Spleen (tissue), 13 donors: ENCODE measurements at places on chromosomes 3 and 15. TPM values are rescaled to one million over a fixed set of nuclear protein-coding genes. Genes with fewer than 3 reads are reported as not detected.
A peak's percentile ranks its signal among the peaks of the same experiment; 100 is the strongest.

The HCLS1 gene
- 501 TPM for total RNA-seq

The ITPKA gene
- 0.17 TPM for total RNA-seq

The CYP11A1 gene
- 4.8 TPM for total RNA-seq

The ALPK3 gene
- 0.72 TPM for total RNA-seq

The SGO1 gene
- total RNA-seq = 3.4 TPM

The FHIT gene
- total RNA-seq = 11.0 TPM

The CISH gene
- total RNA-seq = 9.1 TPM

The TRH gene
- total RNA-seq = 0.22 TPM

The SNRPN gene
- total RNA-seq = 85.7 TPM

The TMEM44 gene
- total RNA-seq = 11.5 TPM

The MKRN2 gene
- 17.8 TPM for total RNA-seq

DNA sequence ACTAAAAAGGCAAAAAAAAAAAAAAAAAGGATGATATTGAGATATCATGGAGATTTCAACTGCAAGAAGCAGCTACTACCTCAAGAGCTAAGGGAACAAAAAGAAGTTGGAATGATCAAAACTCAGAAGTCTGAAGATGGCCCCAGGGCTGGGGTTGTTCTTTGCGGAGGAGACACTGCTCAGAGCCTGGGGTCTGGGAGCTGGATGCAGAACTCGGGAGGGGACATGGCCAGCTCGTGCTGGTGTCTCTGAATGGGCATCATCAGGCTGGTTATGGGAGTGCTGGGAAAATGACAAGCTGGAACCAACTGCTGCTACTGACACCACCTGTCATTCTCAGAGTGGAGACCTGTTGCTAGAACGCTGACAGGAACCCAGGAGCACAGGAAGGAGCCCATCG lies 14.2 kb upstream of the ADIPOQ start:
- H3K4me3 ChIP-seq = no peak overlapping the region
- DNase-seq = no peak
- H3K27me3 ChIP-seq = peaks cover 74% of the 10 kb centered on the region

- no peak overlapping the region for H3K4me3 ChIP-seq
- H3K27ac ChIP-seq = peak overlapping the region; percentile 23
- DNase-seq = no peak
- H3K4me1 ChIP-seq = no peaks in the 10 kb centered on the region
- no peaks in the 10 kb centered on the region for H3K27me3 ChIP-seq
Measured at GRCh38 chr3:95705786-95706418, 1108.5 kb upstream of the EPHA6 start.

DNA sequence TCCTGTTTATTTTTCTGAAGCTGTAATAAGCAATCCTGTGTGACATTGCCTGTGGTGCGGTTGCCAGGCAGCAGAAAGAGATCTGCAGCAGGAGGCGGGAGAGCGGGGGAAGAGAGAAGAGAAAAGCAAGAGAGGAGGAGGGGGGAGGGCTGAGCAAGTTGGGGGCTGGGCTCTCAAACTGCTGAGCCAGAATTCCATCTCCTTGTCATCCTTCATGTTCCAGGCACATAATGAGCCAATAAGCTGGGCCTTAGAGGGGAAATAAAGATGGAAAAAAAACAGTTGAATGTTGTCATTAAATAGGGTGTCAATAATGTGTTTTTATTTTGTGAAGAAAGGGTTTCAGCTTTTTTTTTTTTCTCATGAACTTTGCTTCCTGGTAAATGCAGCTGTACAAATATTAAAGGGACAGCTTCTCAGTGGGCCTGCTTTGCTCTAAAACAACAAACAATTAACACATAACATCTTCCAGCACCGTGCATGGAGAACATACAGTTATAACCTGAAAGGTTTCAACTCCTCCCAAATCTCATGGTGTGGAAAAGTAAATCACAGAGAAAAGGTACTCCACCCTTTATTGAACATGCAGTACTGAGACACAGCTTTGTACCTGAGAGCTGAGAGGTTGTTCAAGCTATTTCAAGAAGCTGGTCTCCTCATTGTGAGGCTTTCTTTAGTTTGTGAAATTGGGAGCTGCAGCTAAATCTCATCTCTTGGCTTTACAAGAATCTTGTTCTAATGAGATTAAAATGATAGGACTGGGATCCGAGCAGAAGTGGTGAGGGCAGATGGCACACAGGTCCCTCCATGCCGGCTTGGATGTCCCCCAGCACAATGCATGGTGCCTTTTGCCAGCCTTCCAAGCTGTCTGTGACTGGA lies 451.1 kb upstream of the KCNMB2 start:
- no peaks in the 10 kb centered on the region for H3K36me3 ChIP-seq
- peak overlapping the region; percentile 14 for H3K27ac ChIP-seq
- H3K27me3 ChIP-seq = no peaks in the 10 kb centered on the region
- H3K4me1 ChIP-seq = peaks cover 34% of the 10 kb centered on the region

GRCh38 chr15:89379818-89380217 lies 45.2 kb upstream of the POLG start:
- no peak overlapping the region for H3K27ac ChIP-seq
- DNase-seq = peak; percentile 28
- no peaks in the 10 kb centered on the region for H3K36me3 ChIP-seq
- H3K4me3 ChIP-seq = no peak overlapping the region
- H3K4me1 ChIP-seq = peaks cover 28% of the 10 kb centered on the region
- H3K27me3 ChIP-seq = peaks cover 96% of the 10 kb centered on the region

- peaks cover 21% of the 10 kb centered on the region for H3K27me3 ChIP-seq
- DNase-seq = no peak
- no peak overlapping the region for H3K27ac ChIP-seq
- no peak overlapping the region for H3K4me3 ChIP-seq
- H3K4me1 ChIP-seq = no peaks in the 10 kb centered on the region
Measured at GRCh38 chr15:41218851-41219250, 11.7 kb downstream of the EXD1 start.

- no peak overlapping the region for H3K4me3 ChIP-seq
- DNase-seq = no peak
- H3K36me3 ChIP-seq = no peaks in the 10 kb centered on the region
Measured at GRCh38 chr3:112355307-112355687, 22.3 kb downstream of the CD200 start.

GRCh38 chr15:98718426-98719136 lies 70.2 kb downstream of the IGF1R start:
- no peak overlapping the region for H3K27ac ChIP-seq
- H3K27me3 ChIP-seq = no peaks in the 10 kb centered on the region
- no peaks in the 10 kb centered on the region for H3K36me3 ChIP-seq
- no peak for DNase-seq
- H3K4me1 ChIP-seq = peaks cover 33% of the 10 kb centered on the region

DNA sequence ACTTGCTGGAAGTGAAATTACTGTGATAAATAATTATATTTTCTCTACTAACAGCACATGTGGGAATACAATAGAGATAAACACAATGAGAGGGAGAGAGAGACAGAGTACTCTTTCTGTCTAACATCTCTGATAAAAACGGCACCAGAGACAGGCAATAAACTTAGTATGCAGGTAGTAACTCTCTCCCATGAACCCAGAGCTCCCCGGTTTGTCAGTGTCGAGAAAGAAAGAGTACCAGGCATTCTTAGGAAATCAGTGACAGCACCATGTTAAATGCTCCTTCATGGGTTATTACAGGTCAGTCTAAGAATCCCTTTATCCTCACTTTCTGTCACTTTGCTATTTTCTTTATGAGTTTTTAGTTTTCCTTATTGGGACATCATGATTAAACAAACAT lies 110.7 kb upstream of the EPHA3 start:
- no peaks in the 10 kb centered on the region for H3K4me1 ChIP-seq
- H3K27ac ChIP-seq = no peak overlapping the region
- no peaks in the 10 kb centered on the region for H3K36me3 ChIP-seq

DNA sequence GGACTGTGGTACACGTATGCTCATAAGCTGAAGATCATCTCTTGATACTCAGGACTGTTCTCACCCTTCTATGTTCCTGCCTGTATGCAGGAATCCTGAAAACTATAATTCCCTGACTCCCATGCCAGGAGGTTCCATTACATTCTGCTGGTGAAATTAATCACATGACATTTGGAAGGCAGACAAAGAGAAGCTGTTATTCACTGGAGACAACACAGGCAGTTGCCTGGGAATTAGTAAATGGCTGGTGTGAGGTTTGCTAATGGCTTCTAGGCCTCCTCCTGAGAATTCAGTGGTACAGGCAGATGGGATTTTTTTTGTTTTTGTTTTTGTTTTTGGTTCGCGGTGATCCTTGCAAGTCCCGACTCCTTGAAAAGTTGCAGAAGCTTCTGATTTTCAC lies 91.4 kb downstream of the CTNNB1 start:
- no peak for DNase-seq
- H3K4me3 ChIP-seq = no peak overlapping the region
- no peaks in the 10 kb centered on the region for H3K4me1 ChIP-seq
- no peaks in the 10 kb centered on the region for H3K36me3 ChIP-seq
- no peak overlapping the region for H3K27ac ChIP-seq

GRCh38 chr15:25391971-25392721 lies 46.7 kb downstream of the UBE3A start:
- H3K36me3 ChIP-seq = no peaks in the 10 kb centered on the region
- H3K4me1 ChIP-seq = peaks cover 13% of the 10 kb centered on the region
- no peaks in the 10 kb centered on the region for H3K27me3 ChIP-seq
- no peak for DNase-seq
- H3K4me3 ChIP-seq = no peak overlapping the region
- H3K27ac ChIP-seq = no peak overlapping the region

GRCh38 chr3:143429628-143430514 lies 310.3 kb downstream of the CHST2 start:
- H3K27ac ChIP-seq = no peak overlapping the region
- DNase-seq = no peak
- H3K27me3 ChIP-seq = no peaks in the 10 kb centered on the region
- no peak overlapping the region for H3K4me3 ChIP-seq
- H3K4me1 ChIP-seq = peaks cover 47% of the 10 kb centered on the region

DNA sequence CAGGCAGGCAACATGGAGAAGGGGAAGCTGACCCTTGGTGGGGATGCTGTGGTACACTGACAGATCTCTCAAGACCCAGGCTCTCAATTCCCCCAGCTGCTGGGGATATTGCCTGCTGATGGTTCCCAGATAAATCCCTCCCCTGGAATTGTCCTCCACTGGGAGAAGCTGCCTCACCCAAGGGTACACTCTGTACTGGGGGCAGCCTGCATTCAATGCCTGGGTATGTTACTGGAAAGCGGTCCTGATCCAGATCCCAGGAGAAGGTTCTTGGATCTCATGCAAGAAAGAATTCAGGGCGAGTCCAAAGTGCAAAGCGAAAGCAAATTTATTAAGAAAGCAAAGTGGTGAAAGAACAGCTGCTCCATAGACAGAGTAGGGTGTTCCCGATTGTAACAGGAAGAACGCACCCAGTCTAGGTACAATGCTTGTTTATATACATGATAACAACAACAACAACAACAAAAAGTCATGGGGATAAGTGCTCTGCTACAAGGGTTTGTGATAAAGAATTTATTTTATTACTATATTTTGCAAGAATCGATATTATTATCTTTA lies 591.5 kb upstream of the ADAMTS9 start:
- H3K27me3 ChIP-seq = no peaks in the 10 kb centered on the region
- no peak overlapping the region for H3K4me3 ChIP-seq
- DNase-seq = no peak
- H3K4me1 ChIP-seq = no peaks in the 10 kb centered on the region
- H3K27ac ChIP-seq = no peak overlapping the region
- no peaks in the 10 kb centered on the region for H3K36me3 ChIP-seq

DNA sequence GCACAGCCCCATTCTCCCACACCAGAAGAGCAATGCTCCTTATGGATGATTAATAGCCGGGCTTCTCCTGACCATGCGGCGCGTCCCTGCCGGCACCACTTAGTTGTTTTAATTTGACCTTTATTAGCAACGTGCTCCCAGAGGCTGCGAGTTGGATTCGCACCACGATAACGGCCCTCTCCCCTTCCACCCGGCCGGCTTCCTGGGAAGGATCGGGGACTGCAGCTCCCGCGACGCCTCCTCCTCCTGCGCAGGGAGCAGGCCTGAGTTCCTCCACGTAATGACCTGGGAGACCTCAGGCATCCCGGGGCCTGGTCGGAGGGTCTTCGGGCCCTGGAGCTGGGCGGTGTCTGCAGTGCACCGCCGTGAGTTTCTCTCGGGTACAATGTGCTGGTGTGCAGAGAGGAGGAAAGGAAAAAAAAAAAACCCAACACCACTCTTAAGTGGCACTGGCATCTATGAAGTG lies 243.3 kb upstream of the TOPAZ1 start:
- H3K36me3 ChIP-seq = no peaks in the 10 kb centered on the region
- no peak for DNase-seq
- H3K27ac ChIP-seq = no peak overlapping the region
- H3K4me1 ChIP-seq = peaks cover 38% of the 10 kb centered on the region

- peaks cover 25% of the 10 kb centered on the region for H3K27me3 ChIP-seq
- peaks cover 9% of the 10 kb centered on the region for H3K4me1 ChIP-seq
- no peak for DNase-seq
- H3K4me3 ChIP-seq = no peak overlapping the region
Measured at GRCh38 chr15:29672923-29673809, 149.1 kb downstream of the TJP1 start.

- H3K27ac ChIP-seq = peak overlapping the region; percentile 17
- no peak for DNase-seq
- H3K36me3 ChIP-seq = no peaks in the 10 kb centered on the region
Measured at GRCh38 chr3:177693616-177694264, 496.5 kb upstream of the TBL1XR1 start.

- H3K36me3 ChIP-seq = no peaks in the 10 kb centered on the region
- no peak for DNase-seq
- no peak overlapping the region for H3K4me3 ChIP-seq
- H3K27ac ChIP-seq = no peak overlapping the region
- no peaks in the 10 kb centered on the region for H3K4me1 ChIP-seq
Measured at GRCh38 chr3:111103807-111104206, 32.2 kb downstream of the NECTIN3 start.

DNA sequence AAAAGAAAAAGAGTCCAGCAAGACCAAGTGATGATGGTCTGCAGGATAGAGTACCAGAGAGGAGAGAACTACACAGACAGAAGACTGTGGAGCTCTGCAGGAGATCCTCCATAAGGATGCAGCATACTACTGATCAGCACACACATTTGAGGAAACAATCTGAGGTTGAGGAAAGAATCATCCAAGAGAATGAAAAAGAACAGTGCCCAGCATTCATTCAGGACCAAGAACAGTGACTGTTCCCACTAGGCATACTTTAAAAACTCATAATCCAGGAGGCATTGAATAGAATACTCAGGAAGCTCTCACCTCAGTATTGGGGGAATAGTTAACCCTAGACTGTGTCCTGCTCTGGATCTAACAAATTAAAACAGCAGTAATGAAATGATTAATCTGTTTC lies 54.9 kb downstream of the THSD4 start:
- DNase-seq = no peak
- no peaks in the 10 kb centered on the region for H3K4me1 ChIP-seq
- no peaks in the 10 kb centered on the region for H3K36me3 ChIP-seq
- H3K4me3 ChIP-seq = no peak overlapping the region

DNA sequence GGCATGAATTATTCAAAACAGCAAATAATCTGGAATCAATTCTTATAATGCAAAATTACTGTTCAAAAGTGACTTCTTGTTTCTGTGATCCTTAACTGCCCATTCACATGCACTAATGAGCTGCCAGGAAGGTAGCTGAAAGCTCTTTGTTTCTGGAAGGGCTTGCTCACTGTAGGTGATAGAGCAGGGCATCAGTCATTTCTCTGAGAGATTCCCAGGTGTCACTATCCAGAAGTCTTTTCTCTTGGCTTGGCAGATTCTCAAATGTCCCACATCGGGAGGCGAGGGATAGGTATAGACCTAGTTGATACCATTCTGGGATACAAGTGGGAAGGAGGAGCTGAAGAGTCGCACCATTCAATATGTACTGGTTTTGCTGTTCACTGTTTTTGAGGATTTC lies 35.0 kb downstream of the C3orf85 start:
- no peak overlapping the region for H3K4me3 ChIP-seq
- H3K36me3 ChIP-seq = no peaks in the 10 kb centered on the region
- no peaks in the 10 kb centered on the region for H3K27me3 ChIP-seq
- H3K4me1 ChIP-seq = no peaks in the 10 kb centered on the region
- no peak for DNase-seq

- H3K4me1 ChIP-seq = no peaks in the 10 kb centered on the region
- H3K27me3 ChIP-seq = no peaks in the 10 kb centered on the region
- no peak overlapping the region for H3K27ac ChIP-seq
- no peak overlapping the region for H3K4me3 ChIP-seq
- no peaks in the 10 kb centered on the region for H3K36me3 ChIP-seq
Measured at GRCh38 chr3:185661772-185662171, 75.7 kb downstream of the SENP2 start.
